HAP-1 (cell line): ENCODE measurements at places on chromosomes 3 and 15.

GRCh38 chr3:50542177-50543034 lies 25.1 kb downstream of the C3orf18 start:
- DNase-seq = peak; percentile 76

DNA sequence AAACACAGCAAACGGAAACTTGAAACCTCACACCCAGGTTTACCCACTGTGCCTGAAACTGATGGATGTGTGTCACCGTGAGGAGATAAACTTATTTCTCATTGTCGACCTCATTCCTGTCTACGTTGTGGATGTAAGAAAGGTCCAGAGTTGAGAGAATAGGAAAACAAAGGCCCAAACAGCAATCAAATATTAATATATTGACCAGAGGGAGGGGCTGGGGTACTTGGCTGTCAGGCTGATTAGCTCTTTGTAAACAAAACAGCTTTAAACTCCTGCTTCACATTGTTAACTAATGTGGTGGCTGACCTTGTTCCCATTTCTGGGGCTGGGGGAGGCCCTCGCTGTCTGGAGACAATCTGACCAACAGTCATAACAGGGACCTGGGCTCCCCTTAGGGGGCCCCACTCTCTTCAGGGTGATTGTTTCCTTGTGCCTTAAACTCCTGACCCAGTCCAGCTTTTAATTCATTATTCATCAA lies 937.6 kb downstream of the MCTP2 start:
- DNase-seq = no peak

DNA sequence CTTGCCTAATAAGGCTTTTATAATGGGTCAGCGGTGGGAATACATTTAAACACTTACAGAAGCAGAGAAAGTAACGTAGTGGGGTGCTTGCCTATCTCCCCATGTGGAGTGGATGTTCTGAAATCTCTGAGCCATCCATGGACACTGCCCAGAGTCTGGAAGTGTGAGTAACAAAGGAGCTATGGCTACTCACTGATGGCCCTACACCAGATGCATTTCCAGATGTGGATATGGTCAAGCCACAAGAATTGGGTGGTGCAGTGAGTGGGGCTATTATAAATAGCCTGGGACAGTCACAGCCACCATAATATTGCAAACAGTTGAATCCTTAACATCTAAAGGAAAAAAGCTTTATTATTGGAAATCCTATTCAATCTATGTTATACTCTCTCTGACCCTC lies 96.6 kb downstream of the CGNL1 start:
- DNase-seq = no peak

GRCh38 chr15:44501768-44502366 lies 35.1 kb upstream of the EIF3J start:
- DNase-seq = peak; percentile 61
